ENCODE measurements at places on chromosomes 2 and 18. TPM values are rescaled to one million over a fixed set of nuclear protein-coding genes. Genes with fewer than 3 reads are reported as not detected.

DNA sequence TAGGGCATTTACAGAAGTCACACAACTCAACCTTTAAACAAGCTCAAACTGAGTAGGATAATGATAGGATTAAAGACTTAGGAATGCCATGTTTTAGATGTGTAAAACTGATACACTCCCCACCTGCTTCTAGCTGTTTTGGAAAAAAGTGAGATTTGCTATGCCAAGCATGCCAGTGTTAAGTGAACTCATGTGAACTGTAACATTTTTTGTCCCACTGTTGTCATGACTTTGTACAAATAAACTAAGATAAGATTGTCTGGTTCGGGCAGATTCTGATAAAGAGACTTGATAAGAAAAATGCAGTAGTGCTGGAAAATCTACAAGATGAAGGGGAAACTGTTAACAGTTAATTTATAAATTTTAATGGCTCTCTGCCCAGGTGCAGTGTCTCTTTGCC, 66.5 kb downstream of the GLS start:
- DNase-seq: no peak
- no peak overlapping the region for H3K4me3 ChIP-seq
- H3K36me3 ChIP-seq: no peaks in the 10 kb centered on the region
- H3K27me3 ChIP-seq: no peaks in the 10 kb centered on the region
- peaks cover 10% of the 10 kb centered on the region for H3K4me1 ChIP-seq
- H3K27ac ChIP-seq: no peak overlapping the region

GRCh38 chr18:60120231-60120750, 220.5 kb downstream of the PMAIP1 start:
- H3K4me3 ChIP-seq: no peak overlapping the region
- no peaks in the 10 kb centered on the region for H3K4me1 ChIP-seq
- H3K36me3 ChIP-seq: no peaks in the 10 kb centered on the region
- no peaks in the 10 kb centered on the region for H3K27me3 ChIP-seq
- H3K27ac ChIP-seq: no peak overlapping the region

GRCh38 chr18:5588529-5588928, 44.7 kb upstream of the EPB41L3 start:
- H3K4me1 ChIP-seq: no peaks in the 10 kb centered on the region
- H3K27ac ChIP-seq: no peak overlapping the region
- H3K4me3 ChIP-seq: no peak overlapping the region
- DNase-seq: no peak
- H3K27me3 ChIP-seq: no peaks in the 10 kb centered on the region

The HOXD4 gene
- total RNA-seq: not detected

DNA sequence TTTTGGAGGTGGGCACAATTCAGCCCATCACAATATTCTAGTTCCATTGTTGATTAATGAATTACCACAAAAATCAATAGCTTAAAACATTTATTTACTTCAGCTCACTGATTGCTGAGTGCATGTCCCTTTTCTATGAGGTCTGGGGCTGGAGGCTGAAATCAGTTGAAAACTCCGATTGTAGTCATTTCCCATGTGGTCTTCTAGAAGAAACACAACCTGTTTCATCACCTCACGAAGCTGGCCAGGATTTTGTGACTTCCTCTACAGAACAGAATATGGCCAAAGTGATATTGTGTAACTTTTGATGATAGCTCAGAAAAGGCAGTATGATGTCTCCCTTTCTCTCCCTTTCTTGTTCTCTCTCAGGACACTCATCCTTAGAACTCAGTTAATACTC, 44.1 kb upstream of the CYRIA start:
- DNase-seq: no peak
- no peaks in the 10 kb centered on the region for H3K4me1 ChIP-seq
- H3K27me3 ChIP-seq: peaks cover 6% of the 10 kb centered on the region
- H3K4me3 ChIP-seq: no peak overlapping the region
- H3K27ac ChIP-seq: no peak overlapping the region
- no peaks in the 10 kb centered on the region for H3K36me3 ChIP-seq

DNA sequence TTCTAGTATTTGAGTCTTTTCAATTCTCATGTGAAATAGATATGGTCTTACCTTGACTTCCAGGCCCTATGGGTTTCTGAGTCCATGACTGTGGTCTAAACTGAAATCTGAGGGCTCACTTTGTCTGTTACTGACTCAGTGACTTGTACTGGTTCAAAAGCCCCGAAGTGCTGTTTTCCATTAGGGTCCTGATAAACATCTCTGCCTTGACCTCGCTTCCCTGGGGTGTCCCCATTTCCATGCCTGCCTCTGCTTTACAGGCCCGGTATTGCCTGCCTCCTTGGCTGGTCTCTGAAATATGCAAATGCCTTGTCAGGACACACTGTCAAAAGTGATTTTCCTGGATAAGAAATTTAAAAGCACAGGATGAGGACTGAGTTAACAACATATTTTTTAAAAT, 538.8 kb downstream of the SOCS6 start:
- no peak overlapping the region for H3K27ac ChIP-seq
- no peak for DNase-seq
- no peaks in the 10 kb centered on the region for H3K4me1 ChIP-seq
- H3K4me3 ChIP-seq: no peak overlapping the region
- H3K27me3 ChIP-seq: no peaks in the 10 kb centered on the region

DNA sequence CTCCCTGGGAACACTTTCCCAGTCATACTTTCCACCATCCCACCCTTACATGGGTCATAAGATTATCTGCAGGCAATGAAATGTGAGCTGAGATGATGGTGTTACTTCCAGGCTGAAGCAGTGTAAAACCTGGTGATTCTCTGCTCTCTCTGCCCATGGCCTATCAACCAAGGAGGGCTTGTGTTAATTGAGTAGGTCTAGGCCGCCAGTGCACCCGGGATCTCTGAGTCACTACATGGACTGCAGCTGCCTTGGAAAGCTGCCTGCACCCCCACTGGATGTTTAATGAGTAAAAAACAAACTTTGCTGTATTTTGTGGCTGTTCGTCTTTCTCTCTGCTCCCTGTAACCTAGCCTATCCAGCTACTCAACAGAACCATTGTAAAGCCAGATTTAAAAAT, 451.7 kb upstream of the SMIM21 start:
- no peak overlapping the region for H3K4me3 ChIP-seq
- no peak overlapping the region for H3K27ac ChIP-seq
- H3K36me3 ChIP-seq: no peaks in the 10 kb centered on the region
- DNase-seq: no peak

The MAP3K20 gene
- total RNA-seq: 30.4 TPM

All from K562 (cell line).